NCI-H345 (cell line): ENCODE measurements at places on chromosomes 2 and 18.

DNA sequence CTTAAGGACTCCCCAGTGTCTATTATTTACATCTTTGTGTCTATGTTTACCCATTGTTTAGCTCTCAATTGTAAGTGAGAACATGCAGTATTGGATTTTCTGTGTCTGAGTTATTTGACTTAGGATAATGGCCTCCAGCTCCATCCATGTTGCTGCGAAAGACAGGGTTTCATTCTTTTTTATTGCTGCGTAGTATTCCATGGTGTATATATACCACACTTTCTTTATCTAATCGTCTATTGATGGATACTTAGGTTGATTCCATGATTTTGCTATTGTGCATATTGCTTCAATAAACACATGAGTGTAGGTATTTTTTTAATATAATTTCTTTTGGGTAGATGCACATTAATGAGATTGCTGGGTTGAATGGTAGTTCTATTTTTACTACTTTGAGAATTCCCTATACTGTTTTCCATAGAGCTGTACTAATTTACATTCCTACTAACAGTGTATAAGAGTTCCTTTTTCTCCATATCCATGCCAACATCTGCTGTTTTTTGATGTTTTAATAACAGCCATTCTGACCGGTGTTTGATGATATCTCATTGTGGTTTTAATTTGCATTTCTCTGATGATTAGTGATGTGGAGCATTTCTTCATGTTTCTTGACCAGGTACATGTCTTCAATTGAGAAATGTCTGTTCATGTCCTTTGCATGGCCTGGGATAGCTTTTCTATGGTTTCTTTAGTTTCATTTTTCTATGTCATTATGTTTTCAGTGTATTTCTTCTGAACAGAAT, 21.8 kb downstream of the MTCL1 start:
- DNase-seq: no peak

DNA sequence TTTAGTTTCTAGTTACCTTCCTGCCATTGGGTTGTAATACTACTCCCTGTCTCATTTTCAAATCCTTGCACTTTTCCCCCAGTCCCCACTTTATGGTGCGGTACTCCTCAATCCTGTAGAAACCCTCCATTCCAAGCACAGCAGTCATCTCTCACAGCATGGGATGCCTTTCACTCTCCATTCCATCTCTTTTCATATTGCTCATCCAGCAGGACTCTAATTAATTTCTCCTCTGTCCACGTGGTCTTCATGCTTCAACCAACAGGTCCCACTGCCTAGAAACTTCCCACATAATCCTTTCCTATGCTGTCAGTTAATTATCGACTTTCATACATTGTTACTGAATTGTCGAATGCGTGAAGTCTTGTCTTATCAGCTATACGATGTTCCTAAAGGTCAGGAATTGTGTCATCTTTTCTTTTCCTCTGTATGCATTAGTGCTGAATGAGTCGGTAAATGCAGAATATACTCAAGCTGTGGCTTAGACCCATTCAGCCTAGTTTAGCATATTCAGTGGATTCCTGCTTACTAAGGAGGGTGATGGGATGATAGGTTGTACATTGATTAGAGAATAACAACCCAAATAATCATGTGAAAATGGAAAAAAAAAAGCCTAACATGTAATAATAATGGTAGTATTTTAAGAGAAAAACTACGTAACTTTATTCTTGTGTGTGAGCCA, 89.7 kb downstream of the CRIM1 start:
- DNase-seq: no peak

DNA sequence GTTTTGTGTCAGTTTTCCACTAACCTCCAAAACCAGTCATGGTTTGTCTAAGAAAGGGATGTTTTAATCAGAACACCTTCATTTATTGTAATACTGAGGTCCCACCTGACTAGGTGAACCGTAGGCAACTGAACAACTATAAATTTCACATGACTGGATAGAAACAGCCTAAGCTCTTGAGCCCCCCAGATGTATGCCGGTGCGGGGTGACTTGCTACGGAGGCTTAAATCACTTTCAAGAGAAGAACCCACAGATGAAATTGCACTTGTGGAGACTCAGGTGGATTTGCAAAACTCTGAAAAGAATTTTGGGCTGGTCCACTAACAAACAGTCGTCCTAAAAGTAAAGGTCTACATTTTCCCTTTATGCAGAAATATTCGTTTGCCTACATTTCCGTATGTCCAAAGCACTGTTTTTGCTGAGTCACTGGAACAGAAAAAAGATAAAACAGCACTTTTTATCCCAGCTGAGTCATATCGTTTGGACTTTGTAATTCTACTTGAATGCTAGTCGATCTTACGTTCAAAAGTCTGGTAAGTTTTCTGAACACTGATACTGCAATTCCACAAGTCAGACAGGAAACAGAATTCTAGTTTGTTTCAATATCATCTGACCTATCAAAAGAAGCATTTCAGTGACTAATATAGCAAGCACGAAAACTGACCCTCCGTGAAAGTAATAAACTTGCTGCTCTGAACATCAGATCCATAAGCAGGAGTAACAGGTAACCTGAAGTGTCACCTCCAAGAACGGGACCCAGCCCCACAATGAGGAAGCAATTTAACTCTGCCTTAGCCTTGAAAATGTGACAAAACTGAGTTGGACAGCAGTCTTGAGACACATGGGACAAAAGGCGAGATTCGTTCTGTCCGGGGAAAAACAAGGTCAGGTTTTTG, 18.1 kb downstream of the ZNF516 start:
- no peak for DNase-seq

DNA sequence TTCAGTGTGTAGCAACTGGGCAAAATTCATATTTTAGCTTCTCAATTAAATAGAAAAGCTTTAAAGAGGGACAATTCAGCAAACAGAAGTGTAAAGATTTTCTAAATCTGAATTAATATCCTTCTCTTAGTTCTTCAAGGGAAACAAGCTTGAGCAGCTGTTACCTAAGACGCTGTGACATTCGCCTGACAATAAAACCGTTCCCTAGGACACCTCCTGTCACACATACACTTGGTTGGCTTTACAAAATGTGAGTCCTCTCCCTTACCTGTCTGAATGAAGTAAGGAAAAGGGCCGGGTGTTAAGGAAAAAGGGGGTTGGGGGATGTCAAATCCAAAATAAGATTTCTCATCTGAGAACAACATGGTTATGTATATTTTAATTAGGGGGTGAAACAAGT, 2.1 kb downstream of the SERTAD2 start:
- DNase-seq: no peak

DNA sequence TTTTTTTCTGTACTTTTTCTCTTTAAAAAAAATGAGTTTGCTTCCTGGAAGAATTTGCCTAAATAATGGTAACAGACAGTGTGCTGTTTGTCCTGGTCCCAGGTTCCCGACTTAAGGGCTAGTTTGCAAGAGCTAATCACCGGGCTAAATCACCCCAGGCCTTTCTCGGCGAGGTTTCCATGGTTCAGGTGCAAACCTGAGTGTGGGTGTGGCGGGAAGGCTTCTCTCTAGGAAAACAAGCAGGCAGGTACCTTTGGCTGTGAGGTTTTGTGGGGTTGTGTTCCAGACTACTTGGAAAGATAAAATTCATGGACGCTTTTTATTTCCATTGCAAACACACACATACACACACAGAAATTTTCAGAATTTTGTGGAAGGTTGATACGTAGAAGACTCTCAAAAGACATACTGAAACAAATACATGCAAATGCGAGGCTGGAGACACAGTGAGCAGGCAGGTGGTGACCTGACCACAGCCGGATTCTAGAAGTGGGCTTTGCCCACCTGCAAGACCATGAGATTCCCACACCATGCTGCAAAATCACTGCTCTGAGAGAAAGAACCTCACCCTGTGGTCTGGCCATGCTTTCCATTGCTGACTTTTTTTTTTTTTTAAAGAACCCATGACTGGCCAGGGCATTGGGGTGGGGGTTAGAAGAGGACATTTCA, 815 bp downstream of the CNDP1 start:
- DNase-seq: no peak

GRCh38 chr2:34070196-34070595, 471.1 kb upstream of the FAM98A start:
- no peak for DNase-seq

DNA sequence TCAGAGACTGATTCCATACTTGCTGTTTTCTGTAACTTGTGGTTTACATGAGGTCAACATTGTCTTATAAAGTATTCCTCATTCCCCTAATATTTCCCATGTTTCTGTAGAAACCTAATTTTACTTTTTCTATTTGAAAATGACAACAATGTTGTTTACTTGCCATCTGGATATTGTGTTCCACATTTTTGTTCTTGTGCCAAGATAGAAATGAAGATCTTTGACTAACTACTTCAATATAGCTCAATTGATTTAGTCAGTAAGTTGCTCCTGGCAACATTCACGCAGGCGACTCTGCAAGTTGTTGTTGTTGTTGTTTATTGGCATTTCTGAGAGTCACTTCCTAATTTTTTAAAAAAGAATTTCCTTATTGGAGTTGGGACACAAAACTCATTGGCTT, 69.5 kb downstream of the CAVIN2 start:
- no peak for DNase-seq

- DNase-seq: no peak
Observed at GRCh38 chr2:104766683-104767082, 87.2 kb upstream of the POU3F3 start.

DNA sequence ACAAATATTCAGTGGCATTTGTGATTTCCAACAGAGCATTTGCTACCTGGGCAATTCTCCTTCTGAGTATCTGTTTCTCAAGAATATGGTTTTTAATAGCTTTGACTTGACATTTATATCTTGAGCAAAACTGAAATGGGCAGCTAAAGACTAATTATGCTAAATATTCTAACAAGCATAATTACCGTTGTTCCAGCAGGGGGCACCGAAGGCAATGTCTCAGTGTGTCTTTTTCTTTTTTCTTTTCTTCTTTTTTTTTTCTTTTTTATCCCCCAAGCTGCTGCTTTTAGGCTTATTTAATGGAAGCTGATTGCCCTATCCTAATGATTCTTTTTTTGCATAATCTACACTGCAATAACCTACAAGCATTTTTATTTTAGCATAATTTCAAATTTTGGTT, 138.9 kb upstream of the NABP1 start:
- DNase-seq: peak; percentile 16

GRCh38 chr2:41079011-41079410, 627.1 kb upstream of the SLC8A1 start:
- no peak for DNase-seq

- DNase-seq: no peak
Observed at GRCh38 chr18:10557085-10557677, 31.4 kb downstream of the NAPG start.

DNA sequence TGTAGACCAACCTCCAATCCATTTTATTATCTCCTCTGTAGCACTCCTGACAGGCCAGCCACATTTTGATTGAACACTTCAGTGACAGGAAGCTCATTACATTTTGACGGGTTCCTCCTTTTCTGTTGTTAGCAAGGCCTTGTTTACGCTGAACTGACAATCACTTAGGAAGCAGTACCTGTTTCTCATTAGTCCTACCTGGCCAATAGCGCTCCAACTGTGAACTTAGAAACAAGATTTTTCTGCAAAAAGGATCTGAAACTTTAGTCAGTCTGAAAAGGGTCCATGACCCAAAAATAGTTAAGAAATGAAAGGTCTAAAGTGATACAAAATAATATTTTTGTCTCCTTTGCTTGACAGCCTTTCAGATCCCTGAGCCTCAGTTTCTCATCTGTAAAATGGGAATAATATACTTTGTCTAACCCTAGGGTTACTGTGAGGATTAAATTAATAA, 119.6 kb upstream of the MSTN start:
- no peak for DNase-seq

DNA sequence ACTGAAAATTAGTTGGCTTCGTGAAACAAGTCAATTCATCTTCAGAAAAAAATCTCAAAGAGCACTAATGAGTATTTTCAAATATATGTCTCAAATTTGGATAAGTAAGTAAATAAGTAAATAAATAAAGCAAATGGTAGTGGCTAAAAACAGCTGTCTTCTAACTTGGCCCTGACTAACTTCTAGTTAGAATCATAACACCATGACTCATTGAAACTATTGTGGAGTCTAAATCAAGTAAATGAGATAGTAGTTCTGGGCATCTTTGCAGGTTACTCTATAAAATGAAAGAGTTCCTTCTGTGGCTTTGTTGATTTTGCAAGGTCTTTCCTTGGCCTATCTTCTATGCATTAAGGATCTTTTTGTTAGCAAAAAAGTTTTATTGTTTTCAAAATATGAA, 110.7 kb downstream of the SLC8A1 start:
- DNase-seq: no peak

DNA sequence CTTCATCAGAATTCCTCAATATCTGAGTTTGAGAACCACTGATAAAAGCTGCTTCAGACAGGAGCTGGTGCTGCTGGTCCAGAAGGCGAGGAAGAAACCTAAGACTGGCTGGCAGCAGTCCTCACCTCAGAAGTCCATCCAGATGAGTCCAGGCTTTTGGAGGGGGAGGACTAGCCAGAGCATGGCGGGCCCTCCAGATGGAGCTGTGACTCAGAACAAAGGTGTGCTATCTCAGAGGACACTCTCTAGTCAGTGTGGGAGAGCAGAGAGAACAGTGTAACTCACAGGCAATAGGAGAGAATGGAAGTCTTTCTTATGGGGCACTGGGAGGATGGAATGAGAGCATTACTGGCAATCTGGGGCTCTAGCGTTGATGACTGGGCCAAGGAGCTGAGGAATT, 191.4 kb downstream of the NYAP2 start:
- no peak for DNase-seq

GRCh38 chr2:68839260-68839833, 31.9 kb downstream of the BMP10 start:
- DNase-seq: no peak

- DNase-seq: no peak
Observed at GRCh38 chr18:7760967-7761948, 194.1 kb downstream of the PTPRM start.

- DNase-seq: no peak
Observed at GRCh38 chr2:96534141-96534540, 2.4 kb upstream of the ARID5A start.

DNA sequence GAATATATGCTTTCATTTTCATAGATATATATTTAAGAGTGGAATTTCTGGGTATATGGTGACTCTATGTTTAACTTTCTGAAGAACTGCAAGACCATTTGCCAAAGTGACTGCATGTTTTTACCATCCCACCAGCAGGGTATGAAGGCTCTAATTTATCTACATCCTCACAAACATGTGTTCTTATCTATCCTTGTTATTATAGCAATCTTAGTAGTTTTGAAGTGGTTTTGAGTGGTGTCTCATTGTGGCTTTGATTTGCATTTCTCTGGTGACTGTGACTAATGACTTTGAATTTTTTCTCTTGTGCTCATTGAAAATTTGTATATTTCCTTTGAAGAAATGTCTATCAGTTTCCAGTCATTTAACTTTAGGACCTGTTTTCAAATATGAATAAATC, 310.2 kb upstream of the NRP2 start:
- DNase-seq: no peak

- no peak for DNase-seq
Observed at GRCh38 chr18:48613589-48614404, 75.0 kb downstream of the CTIF start.

GRCh38 chr2:37797081-37797480, 125.6 kb upstream of the CDC42EP3 start:
- no peak for DNase-seq

- no peak for DNase-seq
Observed at GRCh38 chr2:168596881-168597655, 141.0 kb downstream of the CERS6 start.

- no peak for DNase-seq
Observed at GRCh38 chr18:5524660-5525059, 19.1 kb downstream of the EPB41L3 start.
